Esophagus muscularis mucosa (tissue), 4 donors: ENCODE measurements at places on chromosomes 12 and 14.

GRCh38 chr12:3019005-3019680 lies 58.0 kb upstream of the TSPAN9 start:
- DNase-seq = no peak
- no peaks in the 10 kb centered on the region for H3K27me3 ChIP-seq

GRCh38 chr14:30309405-30309804 lies 249.6 kb upstream of the G2E3 start:
- H3K4me1 ChIP-seq = no peaks in the 10 kb centered on the region
- no peak overlapping the region for H3K4me3 ChIP-seq
- no peaks in the 10 kb centered on the region for H3K36me3 ChIP-seq
- no peak for DNase-seq
- H3K27me3 ChIP-seq = no peaks in the 10 kb centered on the region

DNA sequence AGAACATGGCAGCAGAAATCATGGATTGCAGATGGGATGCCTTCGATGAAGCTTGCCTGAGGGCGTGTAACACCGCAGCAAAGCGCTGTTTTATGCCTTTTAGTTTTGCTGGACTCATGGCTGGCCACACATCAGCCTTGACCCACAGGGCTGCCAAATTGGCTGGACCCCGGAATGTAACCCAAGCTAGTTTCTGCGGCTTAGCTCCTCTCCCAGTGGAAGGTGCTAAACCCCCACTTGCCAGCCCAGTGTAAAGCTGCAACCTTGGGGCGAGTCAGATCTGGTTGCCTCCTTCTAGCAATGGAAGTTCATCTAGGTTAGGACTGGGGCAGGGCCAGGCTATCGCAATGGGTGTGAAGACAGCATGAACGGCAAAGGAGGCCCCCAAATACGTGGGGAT lies 38.3 kb downstream of the MEG3 start:
- H3K27ac ChIP-seq = no peak overlapping the region
- H3K36me3 ChIP-seq = no peaks in the 10 kb centered on the region
- no peak for DNase-seq
- no peak overlapping the region for H3K4me3 ChIP-seq
- H3K4me1 ChIP-seq = no peaks in the 10 kb centered on the region

DNA sequence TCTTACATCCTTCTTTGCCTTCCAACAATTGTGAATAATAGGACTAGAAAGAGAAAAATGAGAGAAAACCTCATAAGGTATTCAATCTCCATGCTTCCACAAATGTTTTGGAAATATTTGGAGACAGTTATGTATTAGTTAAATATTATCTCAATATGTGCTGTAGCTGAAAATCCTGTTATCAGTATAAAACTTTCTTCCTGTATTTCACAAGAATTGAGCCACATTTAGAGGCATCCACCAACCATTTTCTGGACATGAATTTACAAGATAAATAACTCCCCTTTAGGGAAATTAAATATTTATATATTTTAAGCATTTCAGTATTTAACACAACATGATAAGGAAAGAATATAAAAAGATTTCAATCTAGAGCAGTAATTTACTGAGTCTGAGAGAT lies 200.3 kb downstream of the GPHN start:
- H3K4me1 ChIP-seq = no peaks in the 10 kb centered on the region
- no peak for DNase-seq
- H3K36me3 ChIP-seq = no peaks in the 10 kb centered on the region
- no peak overlapping the region for H3K4me3 ChIP-seq
- no peaks in the 10 kb centered on the region for H3K27me3 ChIP-seq

- no peak for DNase-seq
- no peaks in the 10 kb centered on the region for H3K27me3 ChIP-seq
- no peaks in the 10 kb centered on the region for H3K36me3 ChIP-seq
- H3K4me3 ChIP-seq = no peak overlapping the region
- peaks cover 6% of the 10 kb centered on the region for H3K4me1 ChIP-seq
These were observed 141.4 kb upstream of the TMPO start for GRCh38 chr12:98374007-98374406.

GRCh38 chr12:2924019-2924418 lies 33.3 kb downstream of the TULP3 start:
- no peaks in the 10 kb centered on the region for H3K27me3 ChIP-seq
- H3K36me3 ChIP-seq = peaks cover 25% of the 10 kb centered on the region
- DNase-seq = no peak
- H3K4me3 ChIP-seq = no peak overlapping the region

- no peaks in the 10 kb centered on the region for H3K4me1 ChIP-seq
- no peaks in the 10 kb centered on the region for H3K36me3 ChIP-seq
- H3K27ac ChIP-seq = no peak overlapping the region
- no peak overlapping the region for H3K4me3 ChIP-seq
These were observed 108.3 kb downstream of the SLC15A4 start for GRCh38 chr12:128715485-128715884.

DNA sequence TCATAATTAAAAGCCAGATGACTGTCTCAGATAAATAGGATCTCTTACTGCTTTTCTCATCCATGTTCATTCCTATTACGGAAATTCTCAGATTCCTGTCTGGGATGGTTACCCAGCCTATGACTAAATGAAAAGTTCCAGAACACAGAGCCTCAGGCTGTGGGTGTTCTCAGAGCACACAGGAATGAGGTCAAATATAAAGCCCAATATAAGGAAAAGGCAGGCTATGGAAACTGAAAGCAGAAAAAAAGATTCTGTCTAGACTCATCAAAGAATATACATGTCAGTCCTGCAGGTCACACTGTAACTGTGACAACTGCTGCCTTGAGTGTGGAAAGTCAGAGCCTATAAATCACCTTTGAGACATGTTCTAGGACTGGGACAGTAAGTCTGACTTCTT lies 64.3 kb downstream of the DCAF5 start:
- H3K4me3 ChIP-seq = no peak overlapping the region
- no peak for DNase-seq
- peaks cover 16% of the 10 kb centered on the region for H3K36me3 ChIP-seq
- no peaks in the 10 kb centered on the region for H3K27me3 ChIP-seq
- peaks cover 70% of the 10 kb centered on the region for H3K4me1 ChIP-seq

GRCh38 chr14:22555384-22556011 lies 33.5 kb downstream of the DAD1 start:
- peaks cover 40% of the 10 kb centered on the region for H3K4me1 ChIP-seq
- no peak for DNase-seq
- H3K4me3 ChIP-seq = no peak overlapping the region
- H3K27me3 ChIP-seq = no peaks in the 10 kb centered on the region

GRCh38 chr14:45253754-45254310 lies 830 bp upstream of the MIS18BP1 start:
- no peak for DNase-seq
- H3K27ac ChIP-seq = peak overlapping the region; percentile 91
- H3K36me3 ChIP-seq = no peaks in the 10 kb centered on the region
- peaks cover 43% of the 10 kb centered on the region for H3K4me1 ChIP-seq
- peak overlapping the region; percentile 80 for H3K4me3 ChIP-seq

DNA sequence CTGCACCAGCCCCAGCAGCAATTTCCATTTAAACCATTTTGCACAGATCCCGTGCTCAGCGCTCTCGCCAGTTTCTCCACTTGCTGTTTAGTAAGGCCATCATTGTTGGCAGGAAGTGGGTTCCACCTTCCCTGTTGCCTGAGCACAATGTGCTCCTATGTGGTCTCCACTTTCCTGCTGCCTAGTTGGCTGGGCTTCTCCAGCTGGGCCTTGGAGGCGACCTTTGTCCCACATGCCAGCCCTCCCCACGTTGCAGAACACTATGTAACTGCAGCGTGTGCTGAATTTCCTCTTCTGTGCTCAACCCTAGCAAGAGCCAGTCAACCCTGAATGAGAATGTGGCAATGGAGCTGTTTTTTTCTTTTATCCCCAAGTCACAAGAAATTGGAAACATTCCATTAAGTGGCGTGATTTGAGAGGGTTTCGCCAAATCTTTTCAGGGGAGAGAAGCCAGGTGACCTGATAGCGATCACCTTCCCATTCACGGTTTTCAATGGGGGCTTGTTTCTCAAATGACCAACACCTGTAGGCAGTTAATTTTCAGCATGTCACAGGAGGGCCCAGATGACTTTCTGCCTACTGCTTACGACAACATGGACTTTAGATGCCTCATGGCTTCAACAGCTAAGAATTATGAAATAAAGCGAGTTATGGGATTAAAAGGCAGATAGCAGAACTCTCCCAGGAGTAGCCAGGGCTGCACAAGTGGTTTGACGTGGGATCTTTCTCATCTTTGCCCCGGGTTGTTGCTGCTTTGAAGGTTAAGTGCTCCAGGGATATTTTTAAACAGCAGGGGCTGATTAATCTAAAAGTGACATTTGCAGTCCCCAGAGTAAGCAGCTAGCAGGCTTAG lies at the start of gene ACACB:
ACACB (plus strand) TSS at position 830 of the 853 bp plus-strand sequence. CDS start 22,819 bp downstream, outside the sequence.
- H3K4me1 ChIP-seq = peaks cover 89% of the 10 kb centered on the region
- H3K27ac ChIP-seq = peak within 1 kb of the TSS; percentile 89
- DNase-seq = no peak

DNA sequence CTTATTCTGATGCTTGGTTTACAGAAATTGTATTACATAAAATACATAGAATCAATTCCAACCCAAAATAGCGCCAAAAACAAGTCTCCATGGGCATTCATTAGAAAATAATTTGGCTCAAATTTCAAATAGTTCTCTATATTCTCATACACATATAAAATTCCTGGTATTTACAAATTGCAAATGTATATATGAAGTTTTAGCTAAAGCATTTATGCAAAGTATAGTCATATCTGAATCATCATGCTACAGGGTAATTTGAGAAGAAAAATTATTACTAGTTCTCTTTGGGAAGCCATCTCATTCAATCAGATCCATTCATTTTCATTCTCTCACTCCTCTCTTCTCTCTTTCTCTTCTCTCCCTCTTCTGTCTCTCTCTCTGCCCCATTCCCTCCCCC lies 257.8 kb downstream of the DPF3 start:
- H3K4me1 ChIP-seq = no peaks in the 10 kb centered on the region
- DNase-seq = no peak
- H3K27me3 ChIP-seq = no peaks in the 10 kb centered on the region
- H3K36me3 ChIP-seq = no peaks in the 10 kb centered on the region
- H3K4me3 ChIP-seq = no peak overlapping the region
